Calu3 (cell line): ENCODE measurements at places on chromosomes 4 and X. TPM values are rescaled to one million over a fixed set of nuclear protein-coding genes. Genes with fewer than 3 reads are reported as not detected.

PPP1R3F gene
- total RNA-seq = 14.7 and 18.8 TPM in 2 replicates

CLNK gene
- not detected in 2 replicates for total RNA-seq

DCLK2 gene
- 0.15 and 0.31 TPM in 2 replicates for total RNA-seq

CENPVL2 gene
- not detected in 2 replicates for total RNA-seq

GLRA2 gene
- total RNA-seq = not detected in 2 replicates

FAM9B gene
- 0.40 and 0.69 TPM in 2 replicates for total RNA-seq

ERVMER34-1 gene
- 2.5 and 3.2 TPM in 2 replicates for total RNA-seq

HPSE gene
- 5.1 and 5.2 TPM in 2 replicates for total RNA-seq

ADH5 gene
- 88.8 and 95.7 TPM in 2 replicates for total RNA-seq

CLDN34 gene
- 0.38 and 0.39 TPM in 2 replicates for total RNA-seq

HTN1 gene
- total RNA-seq = not detected in 2 replicates

TMEM33 gene
- 67.3 and 68.3 TPM in 2 replicates for total RNA-seq

PDZD4 gene
- 0.59 and 0.76 TPM in 2 replicates for total RNA-seq

SPANXN3 gene
- not detected in 2 replicates for total RNA-seq

SPACA5 gene
- total RNA-seq = not detected in 2 replicates

TLR8 gene
- total RNA-seq = not detected in 2 replicates

TLR10 gene
- total RNA-seq = not detected in 2 replicates

TCEAL1 gene
- total RNA-seq = 16.4 and 17.1 TPM in 2 replicates

CEP135 gene
- total RNA-seq = 8.0 and 9.4 TPM in 2 replicates

TEX28 gene
- not detected in 2 replicates for total RNA-seq

RBM46 gene
- not detected in 2 replicates for total RNA-seq

PDCL2 gene
- not detected in 2 replicates for total RNA-seq

SCOC gene
- 59.4 and 70.1 TPM in 2 replicates for total RNA-seq

SLC2A9 gene
- total RNA-seq = 1.4 and 1.8 TPM in 2 replicates
